CD8-positive, alpha-beta T cell (primary cell): ENCODE measurements at places on chromosomes 7 and 10.

DNA sequence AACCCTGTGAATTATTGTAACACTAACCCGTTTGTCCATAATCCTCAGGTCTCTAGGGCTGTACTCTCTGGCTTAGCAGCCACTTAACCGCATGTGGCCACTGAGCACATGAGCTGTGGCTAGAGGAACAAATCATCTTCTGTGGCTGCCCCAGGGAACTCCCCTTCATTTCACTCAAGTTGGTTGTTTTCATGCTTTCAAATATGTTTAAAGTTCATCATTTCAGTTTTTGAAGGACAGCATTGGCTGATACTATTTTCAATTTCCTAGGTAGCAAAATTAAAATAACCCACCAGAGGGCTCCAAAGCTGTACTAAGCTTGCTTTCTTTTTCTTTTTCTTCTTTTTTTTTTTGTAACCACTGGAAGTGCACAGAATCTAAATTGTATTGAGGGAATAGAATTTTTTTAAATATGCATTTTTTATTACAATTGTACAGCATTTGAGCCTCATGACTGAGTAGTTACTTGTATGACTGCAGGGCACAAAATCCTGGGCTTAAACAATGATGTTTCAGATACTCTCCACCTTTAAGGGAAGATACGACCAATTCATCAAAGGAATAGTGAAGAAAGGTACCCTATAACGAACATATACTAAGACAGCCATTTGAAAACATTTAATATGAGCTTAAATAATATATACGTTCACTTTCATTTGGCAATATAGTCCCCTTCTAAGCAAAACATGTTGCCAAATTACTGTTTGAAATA, 38.6 kb downstream of the MRC1 start:
- no peak for DNase-seq

GRCh38 chr7:26363465-26363864, 71.8 kb downstream of the SNX10 start:
- no peak for DNase-seq

- DNase-seq = no peak
These were observed at the start of gene IFIT3 for GRCh38 chr10:89327803-89328441. Gene IFIT3 (plus strand): TSS chr10:89327997. CDS start chr10:89328074, 77 bp downstream.

DNA sequence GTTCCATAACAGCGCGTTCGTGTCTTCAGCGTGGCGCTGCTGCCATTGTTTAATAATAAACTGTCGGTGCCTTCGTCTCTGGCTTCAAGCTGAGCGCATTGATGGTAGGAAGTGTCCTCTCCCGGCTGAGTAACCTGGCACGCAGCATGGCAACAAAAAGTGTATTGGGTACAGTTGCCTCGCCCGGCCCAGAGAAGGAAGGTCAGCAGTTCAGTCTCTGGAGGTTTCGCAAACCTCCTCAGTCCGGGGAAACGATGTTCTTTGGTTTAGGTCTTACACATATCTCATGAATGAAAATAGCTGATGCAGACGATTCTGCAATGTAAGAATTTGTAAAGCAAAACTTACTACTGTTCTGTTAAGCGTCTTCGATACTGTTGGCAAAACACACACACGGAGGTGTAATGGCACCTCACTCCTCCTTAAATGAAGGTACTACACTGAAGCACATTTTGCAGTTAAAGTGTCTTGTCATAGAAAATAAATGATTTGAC, 739 bp upstream of the CCDC186 start:
- DNase-seq = no peak

DNA sequence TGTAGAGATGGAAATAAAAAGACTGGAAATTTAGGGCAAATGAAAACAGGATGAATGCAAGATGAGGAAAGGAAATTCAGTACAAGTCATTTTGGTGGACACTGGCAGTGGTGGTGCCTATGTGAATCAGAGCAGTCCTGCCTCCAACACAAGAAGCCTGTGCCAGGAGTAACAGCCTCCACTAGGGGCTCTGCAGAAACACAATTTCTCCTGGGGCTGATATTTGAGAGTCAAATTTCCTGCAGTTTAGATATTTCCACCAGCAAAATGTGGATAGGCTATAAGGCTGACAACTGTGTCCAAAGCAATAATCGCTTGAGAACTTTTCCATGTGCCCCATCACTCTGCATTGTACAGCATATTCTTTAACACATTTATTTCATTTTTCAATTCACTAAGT, 4.7 kb upstream of the PLXDC2 start:
- DNase-seq = no peak

DNA sequence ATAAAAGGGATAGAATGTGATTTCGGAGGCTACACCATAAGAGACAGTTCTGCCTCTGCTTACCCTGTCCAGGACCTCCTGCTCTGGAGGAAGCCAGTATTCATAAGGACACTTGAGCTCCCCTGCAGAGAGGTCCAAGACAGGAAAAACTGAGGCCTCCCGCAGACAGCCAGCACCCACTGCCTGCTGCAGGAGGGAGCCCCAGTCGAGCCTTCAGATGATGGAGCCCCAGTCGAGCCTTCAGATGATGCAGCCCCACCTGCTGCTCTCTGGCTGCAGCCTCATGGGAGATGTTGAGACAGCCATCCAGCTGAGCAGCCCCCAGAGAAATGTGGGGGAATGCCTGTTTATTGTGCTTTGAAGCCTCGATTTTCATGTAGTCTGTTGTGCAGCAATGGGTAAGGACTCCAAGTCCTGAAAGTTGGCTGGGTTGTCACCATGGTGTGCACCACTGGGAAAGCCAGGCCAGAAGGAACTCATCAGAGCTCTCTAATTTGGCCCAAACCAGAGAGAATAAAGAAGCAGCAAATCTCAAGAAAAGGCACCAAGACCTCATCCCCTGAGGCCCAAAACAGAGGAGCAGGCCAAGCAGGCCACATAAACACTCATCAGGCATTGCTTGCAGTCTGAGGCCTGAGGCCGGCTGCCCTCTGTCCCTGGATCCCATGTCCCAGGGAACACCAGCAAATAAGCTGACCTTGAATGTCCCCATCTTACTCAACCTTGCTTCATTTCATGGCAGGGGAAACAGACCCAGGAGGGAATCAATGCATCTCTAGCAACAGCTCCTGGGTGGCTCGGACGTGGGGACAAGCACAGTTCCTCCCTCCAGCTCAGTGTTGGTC, 30.9 kb downstream of the CALML5 start:
- DNase-seq = no peak

DNA sequence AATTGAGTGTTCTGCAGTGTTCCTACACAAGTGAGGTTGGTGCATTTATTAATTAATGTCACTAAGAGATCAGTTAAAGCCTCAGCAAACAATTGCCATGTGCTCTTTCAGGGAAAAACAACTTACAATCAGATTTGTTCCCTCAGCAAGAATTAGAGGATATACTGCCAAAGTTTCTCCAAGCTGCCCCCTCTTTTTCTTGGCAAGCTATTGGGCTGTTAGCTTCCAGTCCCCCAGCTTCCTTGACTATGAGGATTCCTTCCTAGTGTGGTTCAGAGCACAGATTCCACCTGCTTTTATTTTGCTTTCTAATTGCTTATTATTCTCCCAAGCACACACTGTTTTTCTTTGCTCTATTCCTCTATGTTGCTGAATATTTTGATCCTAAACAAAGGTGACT, 112.7 kb downstream of the RBM20 start:
- no peak for DNase-seq

GRCh38 chr10:3512263-3512662, 272.7 kb downstream of the KLF6 start:
- DNase-seq = no peak

- DNase-seq = no peak
These were observed 38.1 kb downstream of the EXOC6 start for GRCh38 chr10:92886334-92886961.
